ENCODE measurements at places on chromosomes 7 and 10.
A peak's percentile ranks its signal among the peaks of the same experiment; 100 is the strongest.

DNA sequence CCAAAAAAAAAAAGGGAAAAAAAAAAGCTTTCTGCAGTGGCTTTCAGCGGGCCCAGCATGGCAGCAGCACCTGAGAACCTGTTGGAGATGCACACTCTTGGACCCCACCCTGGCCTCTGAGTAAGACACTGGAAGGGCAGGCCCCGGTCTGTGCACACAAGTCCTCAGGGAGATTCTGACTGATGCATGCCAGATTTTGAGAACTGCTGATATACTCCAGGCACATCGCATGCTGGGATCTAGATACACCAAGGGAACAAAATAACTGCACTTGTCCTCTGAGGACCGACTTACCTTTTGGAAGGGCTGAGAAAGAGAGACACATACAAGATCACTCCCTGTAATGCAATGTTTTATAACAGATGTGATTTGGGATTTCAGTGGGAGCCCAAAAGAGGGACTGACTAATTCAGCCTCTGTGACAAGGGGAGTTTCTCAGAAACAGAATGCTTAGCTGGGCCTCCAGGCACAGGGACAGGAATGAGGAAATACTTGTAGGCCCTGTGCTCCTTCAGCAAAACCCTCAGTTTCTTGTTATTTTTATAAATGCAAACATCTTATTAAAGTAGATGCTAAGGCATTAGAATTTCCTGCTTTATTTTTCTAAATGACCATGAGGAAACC, 8.2 kb downstream of the EGFR start:
- no peak for DNase-seq

GRCh38 chr7:55303220-55303619, 61.9 kb upstream of the LANCL2 start:
- no peak for DNase-seq

GRCh38 chr7:33836797-33837355, 68.5 kb upstream of the BMPER start:
- no peak for DNase-seq

DNA sequence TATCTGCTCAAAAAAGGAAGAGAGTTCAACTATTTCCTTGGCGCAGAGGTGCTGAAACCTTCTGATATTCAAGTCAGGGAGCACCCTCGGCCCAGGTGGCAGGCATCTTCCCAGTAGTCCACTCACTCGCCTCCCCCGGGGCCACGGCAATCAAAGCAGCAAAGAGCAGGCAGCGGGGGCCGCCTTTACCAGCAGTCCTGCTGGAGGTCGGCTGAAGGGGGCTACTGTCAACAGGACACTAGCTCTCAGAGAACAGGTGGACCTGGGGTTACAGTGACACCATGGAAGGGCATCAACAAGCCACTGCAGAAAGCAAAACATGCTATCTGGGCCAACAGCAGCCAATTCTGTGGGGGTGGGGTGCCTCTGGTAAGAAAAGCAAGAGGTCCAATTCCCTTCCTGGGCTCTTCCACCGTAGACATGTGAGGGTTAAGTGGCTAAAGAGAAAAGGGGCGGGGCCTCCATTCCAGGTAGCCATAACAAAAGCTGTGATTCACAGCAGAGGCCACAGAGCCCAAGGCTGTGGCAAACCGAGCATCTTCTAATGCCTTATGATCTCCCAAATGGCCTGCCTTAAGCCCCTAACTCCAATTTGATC, 9.4 kb downstream of the FZD9 start:
- no peak for DNase-seq

- no peak for DNase-seq
Observed at GRCh38 chr10:86400705-86401587, 34.4 kb upstream of the GRID1 start.

DNA sequence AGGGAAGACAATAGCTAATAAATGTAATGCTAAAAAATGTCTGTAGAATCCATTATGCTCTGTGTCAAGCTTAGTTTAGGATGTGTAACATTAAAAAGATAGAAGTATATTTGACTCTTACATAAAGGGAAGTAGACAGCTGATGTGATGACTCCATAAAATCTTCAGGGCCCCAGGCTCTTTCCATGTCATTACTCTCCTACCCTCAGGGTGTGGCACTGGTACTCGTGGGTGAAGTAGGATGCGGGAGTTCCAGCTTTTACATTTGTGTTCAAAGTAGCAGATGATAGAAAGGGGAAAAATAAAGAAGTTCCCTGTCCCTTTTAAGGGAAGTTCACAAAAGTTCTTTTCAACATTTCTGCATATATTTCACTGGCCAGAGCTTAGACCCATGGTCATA, 157.1 kb downstream of the TSPAN12 start:
- no peak for DNase-seq

- DNase-seq = peak; percentile 69
Observed at GRCh38 chr7:114085592-114086501, 167.0 kb upstream of the PPP1R3A start.

GRCh38 chr7:28688651-28689050, 269.5 kb downstream of the TRIL start:
- no peak for DNase-seq

- no peak for DNase-seq
Observed at GRCh38 chr10:114002422-114002821, 41.2 kb upstream of the ADRB1 start.

DNA sequence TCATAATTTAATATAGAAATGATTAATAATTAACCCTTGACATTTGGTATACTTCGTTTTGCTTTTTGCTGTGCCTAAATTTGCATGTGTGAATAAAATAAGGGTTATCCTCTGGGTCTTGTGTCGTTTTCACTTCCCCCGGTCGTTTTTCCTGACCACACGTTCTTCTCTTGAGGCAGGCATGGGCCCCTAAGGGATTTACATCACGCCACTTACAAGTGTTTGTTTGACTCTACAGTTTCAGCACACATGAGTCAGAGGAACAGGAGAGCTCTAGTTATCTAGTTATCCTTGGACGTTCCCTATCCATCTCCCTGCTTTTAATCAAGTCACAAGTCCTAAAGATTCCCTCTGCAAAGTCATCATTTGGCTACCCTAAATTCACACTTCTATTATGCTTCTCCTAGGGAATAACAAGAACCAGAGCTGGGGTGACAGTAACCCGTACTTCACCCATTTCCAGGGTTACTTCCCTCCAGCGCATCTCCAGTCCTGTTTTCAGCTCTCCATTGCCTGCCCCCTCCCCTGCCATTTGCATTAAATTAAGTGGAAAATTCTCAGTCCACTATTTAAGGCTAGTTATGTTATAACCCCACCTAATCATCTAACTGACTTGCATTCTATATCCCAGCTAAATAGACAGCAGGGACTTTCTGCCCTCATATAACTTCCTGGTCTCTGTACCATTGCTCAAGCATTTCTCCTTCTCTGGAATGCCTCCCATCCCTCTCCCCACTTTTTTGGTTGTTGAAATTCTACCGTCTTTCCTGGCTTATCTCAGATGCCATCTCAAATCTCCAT, 206.9 kb downstream of the PTEN start:
- no peak for DNase-seq

- no peak for DNase-seq
Observed at GRCh38 chr7:72030994-72031667, 381.0 kb downstream of the CALN1 start.

Data from midbrain (tissue), 1 donor.